ENCODE measurements at places on chromosomes 2 and 18. TPM values are rescaled to one million over a fixed set of nuclear protein-coding genes. Genes with fewer than 3 reads are reported as not detected.

Gene CCDC121
- total RNA-seq, result 0.54 TPM

Gene HOXD13
- not detected for total RNA-seq

Gene CD28
- 130 TPM for total RNA-seq

Gene ANKMY1
- 24.8 TPM for total RNA-seq

Gene SERPINB8
- 25.5 TPM for total RNA-seq

Gene ROCK2
- total RNA-seq, result 24.4 TPM

Gene CAMKMT
- total RNA-seq, result 13.1 TPM

Gene PDK1
- total RNA-seq, result 42.6 TPM

Gene CCDC138
- 20.1 TPM for total RNA-seq

Gene HYCC2
- total RNA-seq, result 24.4 TPM

Gene FIGN
- not detected for total RNA-seq

Gene C1GALT1C1L
- total RNA-seq, result not detected

Gene CABYR
- 1.3 TPM for total RNA-seq

Gene POTEC
- not detected for total RNA-seq

Gene TMEM37
- total RNA-seq, result not detected

Gene STARD6
- not detected for total RNA-seq

Gene IGFBP5
- not detected for total RNA-seq

Gene ANKRD30BL
- not detected for total RNA-seq

Gene DSG4
- total RNA-seq, result not detected

Gene IL1RL1
- total RNA-seq, result 0.84 TPM

Gene AGXT
- total RNA-seq, result not detected

Gene PDCL3
- 44.3 TPM for total RNA-seq

Gene CPS1
- 0.88 TPM for total RNA-seq

Gene DYNC2LI1
- total RNA-seq, result 9.8 TPM

Gene FOXD4L1
- 0.17 TPM for total RNA-seq

Gene IL36G
- not detected for total RNA-seq

Gene RGPD4
- not detected for total RNA-seq

Gene EPAS1
- total RNA-seq, result 16.2 TPM

Gene TEX44
- not detected for total RNA-seq

Gene CNDP1
- not detected for total RNA-seq

Gene CXCR1
- total RNA-seq, result not detected

Gene ACADL
- total RNA-seq, result not detected

Gene TMEM198
- total RNA-seq, result 3.4 TPM

Gene FAM110C
- 0.47 TPM for total RNA-seq

Gene NDC80
- total RNA-seq, result 42.4 TPM

Gene DSG3
- not detected for total RNA-seq

Gene ASTL
- total RNA-seq, result 2.4 TPM

Gene PAX3
- not detected for total RNA-seq

Gene CFC1
- not detected for total RNA-seq

Gene LYPD1
- not detected for total RNA-seq
